ENCODE measurements at places on chromosomes 4 and X.

GRCh38 chr4:139557556-139558110 is 1.6 kb upstream of the SETD7 start:
- DNase-seq, result no peak

GRCh38 chr4:170259631-170260153 is 169.9 kb upstream of the AADAT start:
- peak; percentile 64 for DNase-seq

DNA sequence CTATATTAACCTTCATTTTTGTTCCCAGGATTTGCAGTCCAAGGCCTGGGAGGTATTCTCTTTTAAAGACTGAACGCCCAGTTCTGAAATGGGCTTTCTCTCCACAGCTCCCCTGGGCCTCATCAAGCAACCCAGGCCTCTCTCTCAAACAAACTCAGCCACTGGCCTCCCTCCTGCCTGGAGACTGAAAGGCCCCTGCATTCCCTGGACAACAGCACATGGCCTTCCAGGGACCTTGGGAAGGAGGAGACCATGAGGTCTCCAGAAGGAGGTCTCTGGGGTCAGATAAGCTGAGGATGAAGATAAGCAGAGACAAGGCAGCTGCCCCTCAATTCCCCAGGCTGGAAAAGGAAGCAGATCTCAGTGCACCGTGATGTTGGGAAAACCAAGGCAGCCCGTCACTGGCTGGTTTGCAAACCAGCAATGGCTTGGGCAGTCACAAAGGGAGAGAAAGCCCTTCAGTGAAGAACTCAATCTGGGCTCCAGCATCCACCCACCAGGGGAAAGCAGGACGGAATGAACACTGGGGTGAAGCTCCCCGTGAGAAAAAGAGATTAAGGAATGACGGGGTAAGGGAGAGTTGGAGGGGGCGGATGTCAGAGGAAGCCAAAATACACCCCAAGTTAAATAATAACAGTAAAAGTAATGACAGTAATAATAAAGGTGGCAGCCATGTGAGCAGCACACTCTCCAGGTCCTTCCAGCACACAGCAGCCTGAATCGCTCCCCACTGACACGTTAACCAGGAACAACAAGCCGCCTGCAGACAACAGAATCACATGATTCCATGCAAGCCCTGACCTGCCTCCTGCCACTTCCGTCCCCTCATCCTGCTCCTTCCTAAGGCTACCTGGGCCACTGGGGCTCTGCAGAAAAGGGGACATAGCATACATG is 22.3 kb downstream of the AMOT start:
- no peak for DNase-seq

GRCh38 chr4:24794916-24795665 is at the start of gene SOD3:
SOD3 (plus strand) TSS chr4:24795573; CDS start chr4:24799522, 3,949 bp downstream.
- no peak for DNase-seq

- DNase-seq, result no peak
Observed at GRCh38 chr4:118354913-118355312, 2.1 kb upstream of the PRSS12 start.

DNA sequence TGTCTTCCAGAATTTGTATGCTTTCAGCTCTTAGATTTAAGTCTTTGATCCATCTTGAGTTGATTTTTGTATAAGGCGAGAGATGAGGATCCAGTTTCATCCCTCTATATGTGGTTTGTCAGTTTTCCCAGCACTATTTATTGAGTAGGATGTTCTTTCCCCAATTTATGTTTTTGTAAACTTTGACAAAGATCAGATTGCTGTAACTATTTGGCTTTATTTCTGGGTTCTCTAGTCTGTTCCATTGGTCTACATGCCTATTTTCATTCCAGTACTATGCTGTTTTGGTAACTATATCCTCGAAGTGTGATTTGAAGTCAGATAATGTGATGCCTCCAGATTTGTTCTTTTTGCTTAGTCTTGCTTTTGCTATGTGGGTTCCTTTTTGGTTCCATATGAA is 60.7 kb downstream of the IL15 start:
- no peak for DNase-seq

DNA sequence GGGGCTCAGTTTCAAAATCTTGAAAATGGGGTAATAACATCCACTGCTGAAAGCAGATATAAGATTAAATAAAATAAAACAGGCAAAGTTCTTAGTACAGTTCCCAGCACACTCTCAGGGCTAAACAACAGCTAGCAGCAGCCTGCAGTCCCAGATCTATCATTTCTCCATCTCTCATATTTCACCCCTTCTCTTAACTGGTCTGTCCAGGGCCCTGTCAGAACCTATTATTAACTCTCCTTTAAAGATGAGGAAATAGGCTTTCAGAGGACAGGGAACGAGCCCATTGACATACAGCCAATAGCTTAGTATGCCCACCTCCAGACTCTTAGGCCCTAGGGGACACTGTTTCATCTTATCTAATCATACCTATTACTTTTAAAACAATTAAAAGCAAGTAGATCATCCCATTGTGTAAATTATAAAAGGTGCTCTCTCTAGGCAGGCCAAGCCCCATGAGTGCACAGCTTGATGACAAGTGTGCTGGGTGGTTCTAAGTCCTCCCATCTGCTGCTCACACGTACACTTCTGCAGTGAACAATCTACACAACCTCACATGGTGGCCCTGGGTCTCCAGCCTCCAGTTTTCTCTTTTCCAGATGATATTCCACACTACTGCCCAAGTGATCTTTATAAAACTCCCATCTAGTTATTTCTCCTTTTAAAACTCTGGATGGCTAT is 119.0 kb downstream of the APBB2 start:
- DNase-seq, result no peak

DNA sequence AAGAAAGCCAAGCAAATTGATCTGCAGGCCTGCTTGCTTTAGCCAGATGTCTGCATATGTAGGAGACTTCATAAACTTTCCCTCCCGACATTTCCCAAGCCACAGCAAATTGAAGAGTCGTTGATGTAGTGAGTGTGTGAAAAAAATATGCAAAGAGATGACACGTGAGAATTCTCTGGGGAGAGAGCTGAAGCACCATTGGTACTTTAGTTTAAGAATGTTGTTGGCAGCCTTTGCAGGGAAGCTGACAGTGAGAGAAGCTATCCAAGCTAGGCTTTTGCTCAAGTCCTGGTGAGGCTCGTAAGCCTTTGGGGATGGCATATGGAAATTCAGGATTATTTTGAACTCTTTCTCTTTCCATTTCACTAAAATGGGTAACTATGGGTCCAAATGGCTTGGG is 87.5 kb downstream of the GLRA2 start:
- no peak for DNase-seq

DNA sequence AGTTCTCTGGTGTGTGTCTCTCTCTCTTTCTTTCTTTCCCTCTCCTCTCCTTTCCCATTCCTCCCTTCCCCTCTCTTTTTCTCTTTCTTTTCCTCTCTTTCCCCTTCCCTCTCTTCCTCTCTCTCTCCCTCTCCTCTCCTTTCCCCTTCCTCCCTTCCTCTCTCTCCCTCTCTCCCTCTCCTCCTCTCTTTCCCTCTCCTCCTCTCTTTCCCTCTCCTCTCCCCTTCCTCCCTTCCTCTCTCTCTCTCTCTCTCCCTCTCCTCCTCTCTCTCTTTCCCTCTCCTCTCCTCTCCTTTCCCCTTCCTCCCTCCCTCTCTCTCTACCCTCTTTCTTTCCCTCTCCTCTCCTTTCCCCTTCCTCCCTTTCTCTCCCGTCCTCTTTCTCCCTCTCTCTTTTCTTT is 12.4 kb upstream of the EOLA1 start:
- no peak for DNase-seq

DNA sequence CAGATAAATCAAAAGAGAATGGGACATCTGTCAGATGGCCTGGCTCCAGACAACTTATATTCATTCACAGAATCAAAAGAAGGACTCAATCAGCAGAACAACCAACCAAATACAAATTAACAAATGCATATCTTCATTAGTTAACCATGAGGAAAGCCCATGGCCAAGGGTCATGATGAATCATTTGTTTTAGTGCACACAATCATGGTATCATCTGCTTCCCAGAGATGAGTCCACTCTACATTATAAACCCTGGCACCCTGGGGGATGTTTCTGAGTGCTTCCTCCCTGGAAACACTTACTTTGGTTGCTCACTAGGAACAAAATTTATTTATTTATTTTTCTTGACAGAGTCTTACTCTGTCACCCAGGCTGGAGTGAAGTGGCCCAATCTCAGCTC is 453.3 kb upstream of the HS3ST1 start:
- no peak for DNase-seq

- DNase-seq, result no peak
Observed at GRCh38 chr4:175339100-175339707, 421.0 kb downstream of the ADAM29 start.

DNA sequence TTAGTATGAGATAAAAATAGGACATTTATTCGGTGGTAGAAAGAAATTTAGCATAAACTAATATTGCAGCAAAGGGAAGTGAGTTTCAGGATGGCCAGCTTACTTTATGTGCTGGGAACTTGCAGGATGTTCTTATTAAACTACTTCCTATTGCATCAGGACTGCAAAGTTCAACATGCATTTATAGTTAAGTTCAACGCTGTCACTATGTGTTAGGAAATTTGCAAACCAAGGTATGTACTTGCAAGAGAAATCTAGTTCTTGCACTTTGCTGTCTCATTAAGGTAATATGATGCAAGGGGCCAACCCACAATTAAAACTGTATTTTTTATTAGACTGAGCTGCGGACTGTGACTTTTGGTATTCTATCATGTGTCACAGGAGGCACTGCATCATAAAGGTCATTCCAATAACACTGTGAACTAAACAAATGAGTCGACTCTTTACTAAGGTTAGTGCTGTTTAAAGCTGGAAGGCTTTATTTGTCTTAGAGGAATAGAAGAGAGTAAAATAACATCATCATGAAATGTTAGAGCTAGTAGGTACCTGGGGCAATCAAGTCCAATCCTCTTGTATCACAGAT is 1525.7 kb upstream of the TENM3 start:
- no peak for DNase-seq

DNA sequence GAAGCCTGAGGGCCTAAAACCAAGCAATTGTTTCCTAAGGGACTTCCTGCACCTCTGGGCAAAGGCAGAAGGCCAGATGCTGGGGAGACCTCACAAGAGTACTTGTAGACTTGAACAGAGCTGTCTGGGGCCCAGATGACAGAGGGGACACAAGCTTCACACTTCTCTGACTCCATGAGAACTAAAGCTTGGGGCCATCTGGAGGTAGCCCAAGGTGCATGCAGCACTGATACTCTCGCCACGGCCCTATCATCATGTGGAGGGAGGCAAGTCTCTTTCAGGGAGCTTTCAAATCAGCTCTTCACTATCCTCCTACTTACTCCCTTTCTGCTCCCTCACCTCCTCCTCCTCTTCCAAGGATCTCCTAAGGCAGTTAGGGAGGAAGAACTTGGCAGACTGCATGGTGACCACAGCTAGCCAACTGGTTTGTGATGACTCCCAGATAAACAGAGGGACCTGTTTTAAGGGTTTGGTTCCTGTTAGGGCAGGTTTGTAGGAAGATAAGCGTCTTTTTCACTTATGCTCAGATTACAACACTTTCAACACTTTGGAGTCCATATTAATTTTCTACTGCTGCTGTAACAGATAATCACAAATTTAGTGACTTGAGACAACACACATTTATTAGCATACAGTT is 23.8 kb downstream of the MSL3 start:
- no peak for DNase-seq

All from GM06990 (cell line).